Progenitor cell of endocrine pancreas (in vitro differentiated cells): ENCODE measurements at places on chromosomes 5 and 9. TPM values are rescaled to one million over a fixed set of nuclear protein-coding genes. Genes with fewer than 3 reads are reported as not detected.

- peak; percentile 10 for DNase-seq
These were observed 617 bp downstream of the PPP6C start for GRCh38 chr9:125189011-125189360.

DNA sequence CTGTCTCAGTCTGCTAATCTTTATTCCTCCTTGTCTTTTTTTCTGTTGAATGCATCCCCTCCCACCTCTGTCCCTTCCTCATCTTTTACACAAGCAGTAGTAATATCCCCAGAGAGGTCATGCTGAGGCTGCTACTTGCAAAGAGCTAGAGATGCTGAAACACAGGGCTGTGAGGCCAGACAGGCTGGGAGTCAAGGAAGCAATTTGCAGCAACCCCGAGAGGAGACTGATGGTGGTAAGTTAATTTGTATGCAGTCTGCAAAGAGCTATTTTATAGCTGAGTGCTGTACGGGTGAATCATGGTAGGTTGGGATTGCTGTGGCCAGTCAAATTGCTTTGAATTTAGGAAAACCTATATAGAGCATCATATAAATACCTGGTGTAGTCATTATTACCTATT lies 90.2 kb upstream of the SLC24A2 start:
- DNase-seq, result no peak

GRCh38 chr9:36877239-36877638 lies 156.8 kb downstream of the PAX5 start:
- DNase-seq, result no peak

ZNF462 gene
- 102 and 103 TPM in 2 replicates for total RNA-seq

- DNase-seq, result no peak
These were observed 477.6 kb downstream of the TMEM232 start for GRCh38 chr5:110248921-110249320.

DNA sequence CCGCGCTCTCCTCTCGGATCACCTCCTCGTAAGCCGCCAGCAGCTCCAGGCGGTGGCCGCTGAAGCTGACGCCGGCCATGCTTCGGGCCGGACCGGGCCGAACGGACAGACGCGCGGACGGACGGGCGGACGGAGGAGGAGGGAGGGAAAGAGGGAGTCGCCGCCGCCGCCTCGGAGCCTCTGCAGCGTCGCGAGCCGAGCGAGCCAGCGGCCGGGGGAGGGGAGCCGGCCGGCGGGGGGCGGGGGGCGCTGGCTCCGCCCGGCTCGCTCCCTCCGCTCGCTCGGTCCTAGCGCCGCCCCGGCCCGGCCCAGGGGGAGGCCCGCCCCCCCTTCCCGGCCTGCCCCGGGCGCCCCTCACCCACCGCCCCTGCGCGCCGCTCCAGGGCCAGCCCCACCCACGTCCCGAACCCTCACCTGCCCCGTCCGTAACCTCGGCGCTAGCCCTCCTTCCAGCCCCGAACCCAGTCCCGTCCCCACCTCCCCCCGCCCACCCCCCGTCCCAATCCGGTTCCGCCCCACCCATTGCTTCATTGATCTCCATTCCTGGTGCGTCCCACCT lies at the start of gene DBN1:
DBN1 (minus strand) TSS at position 192 of the 559 bp plus-strand sequence; CDS start at position 79, 113 bp downstream.
- peak; percentile 54 for DNase-seq

- DNase-seq, result no peak
These were observed 173.2 kb downstream of the GAS1 start for GRCh38 chr9:86774116-86774515.

SPINK7 gene
- not detected in 2 replicates for total RNA-seq

GRCh38 chr9:109319017-109319625 lies 1.7 kb downstream of the EPB41L4B start:
- no peak for DNase-seq

GOLGA1 gene
- total RNA-seq, result 19.4 and 20.9 TPM in 2 replicates

DNA sequence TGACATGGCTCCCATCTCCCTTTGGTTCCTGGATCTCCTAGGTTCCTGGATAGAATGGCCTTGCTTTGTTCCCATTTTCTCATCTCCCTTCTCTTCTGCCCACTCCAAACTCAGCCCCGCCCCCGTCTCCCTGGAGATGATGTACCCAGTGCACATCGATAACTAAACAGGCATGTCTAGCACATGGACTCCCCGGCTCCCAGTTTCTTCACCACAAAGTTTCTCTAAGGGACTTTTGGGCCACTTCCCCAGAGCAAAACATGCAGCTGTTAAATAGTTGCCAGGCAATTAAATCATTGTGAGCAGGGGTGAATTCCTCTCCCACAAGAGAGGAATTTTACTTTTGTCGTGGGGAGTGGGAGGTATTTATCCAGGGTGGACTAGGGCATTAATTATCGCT lies 259.0 kb downstream of the GADD45G start:
- DNase-seq, result no peak

PHF19 gene
- total RNA-seq, result 27.2 and 28.4 TPM in 2 replicates

GRCh38 chr9:20023210-20023905 lies 234.5 kb upstream of the SLC24A2 start:
- no peak for DNase-seq

UGCG gene
- total RNA-seq, result 26.8 and 27.7 TPM in 2 replicates

CCDC192 gene
- 0.60 TPM in 1 of 2 replicates, not detected in the other for total RNA-seq

DNA sequence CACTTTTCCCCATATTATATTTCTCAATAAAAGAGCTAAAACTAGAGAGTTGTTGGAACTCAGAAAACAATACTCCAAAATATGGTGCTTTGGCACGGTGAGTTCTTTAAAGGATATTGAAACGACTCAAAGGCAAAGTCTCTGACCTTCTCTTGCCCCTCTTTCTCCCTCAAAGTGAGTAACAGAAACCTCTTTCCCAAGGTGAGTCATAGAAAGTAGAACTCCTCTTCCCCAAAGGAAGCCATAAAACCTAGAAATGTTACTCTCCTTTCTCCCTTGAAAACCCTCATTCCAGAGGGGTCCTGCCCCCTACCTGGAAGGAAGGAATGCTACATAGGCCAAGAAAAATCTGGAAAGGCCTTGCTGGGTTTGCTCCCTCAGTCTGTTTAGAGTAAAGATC lies 47.5 kb downstream of the RAPGEF6 start:
- no peak for DNase-seq

- no peak for DNase-seq
These were observed 6.9 kb upstream of the UBAP1 start for GRCh38 chr9:34171753-34172535.

TOMM5 gene
- total RNA-seq, result 100 and 103 TPM in 2 replicates

DNA sequence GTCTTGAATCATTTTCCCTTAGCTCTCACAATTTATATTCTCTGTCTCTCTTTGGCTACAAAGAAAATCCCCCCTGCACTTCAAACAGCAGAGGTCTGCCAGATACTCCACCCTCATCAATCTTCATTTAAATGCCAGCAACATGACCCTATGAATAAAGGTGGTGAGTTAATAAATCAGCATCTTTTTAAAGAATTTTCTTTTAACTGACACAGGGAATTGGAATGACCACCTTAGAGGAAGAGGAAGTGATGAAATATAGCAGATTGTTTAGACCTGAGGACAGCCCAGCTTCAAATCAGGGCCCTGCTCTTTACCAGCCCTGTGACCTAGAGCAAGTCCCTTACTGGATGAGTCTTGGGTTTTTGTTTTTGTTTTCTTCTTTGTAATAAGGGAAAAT lies 223.1 kb upstream of the PAPPA start:
- DNase-seq, result no peak

GRCh38 chr5:109161914-109162683 lies 247.7 kb downstream of the PJA2 start:
- no peak for DNase-seq

AP3S1 gene
- total RNA-seq, result 60.8 and 65.3 TPM in 2 replicates

DNA sequence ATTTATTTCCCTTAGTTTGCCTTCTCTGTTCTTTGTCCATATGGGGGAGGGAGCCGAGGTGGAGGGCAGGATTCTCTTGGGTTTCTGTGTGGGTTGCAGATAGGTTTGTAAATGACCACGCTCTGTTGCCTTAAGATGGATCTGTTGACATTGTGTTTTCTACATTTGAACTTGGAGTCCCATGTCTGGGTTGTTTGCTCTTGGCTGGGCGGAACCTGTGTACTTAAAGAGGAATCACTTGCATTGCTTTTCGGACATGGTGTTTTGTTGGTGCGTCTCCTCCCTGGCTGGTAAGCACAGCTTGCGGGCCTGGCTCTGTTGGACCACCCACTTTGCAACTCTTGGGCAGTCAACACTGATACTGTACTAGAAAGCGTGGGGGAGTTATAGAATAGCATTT lies 45.9 kb downstream of the EHMT1 start:
- DNase-seq, result no peak

BARX1 gene
- total RNA-seq, result 0.74 and 3.3 TPM in 2 replicates

DNA sequence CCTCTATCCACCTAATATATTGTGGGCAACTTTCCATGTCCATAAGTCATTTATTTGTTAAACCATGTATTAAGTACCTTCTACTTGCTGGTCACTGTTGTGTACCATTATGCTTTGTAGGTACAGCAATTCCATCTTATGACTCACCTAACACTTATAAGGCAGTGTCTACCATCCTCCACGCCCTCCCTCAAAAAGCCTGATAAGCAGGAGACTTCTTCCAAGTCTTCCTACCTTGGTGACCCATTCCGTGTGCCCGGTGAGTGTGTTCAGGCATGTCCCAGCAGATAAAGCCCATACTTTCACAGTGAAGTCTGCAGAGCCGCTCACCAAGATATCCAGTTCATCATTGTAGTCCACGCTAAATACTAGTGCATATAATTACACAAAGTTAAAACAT lies 17.4 kb downstream of the FBXW2 start:
- no peak for DNase-seq

DNA sequence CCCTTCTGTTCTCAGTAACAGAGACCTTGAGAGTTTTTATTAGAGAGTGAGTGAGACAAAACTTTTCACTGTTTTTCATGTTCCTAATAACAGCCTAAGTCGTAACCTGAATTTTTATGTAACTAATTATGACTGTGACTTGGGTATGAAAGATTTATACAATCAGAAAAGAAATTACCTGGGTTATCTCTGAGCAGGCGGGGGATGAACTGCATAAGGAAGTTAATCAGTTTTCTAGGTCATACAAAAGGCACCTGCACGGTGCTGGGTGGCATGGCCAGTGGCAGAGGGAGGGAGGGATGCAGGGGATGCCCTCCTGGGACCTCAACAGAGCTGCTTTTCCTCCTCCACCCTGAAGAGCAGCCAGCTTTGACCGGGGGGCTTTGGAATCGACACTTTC lies 219.8 kb downstream of the HSPA4 start:
- no peak for DNase-seq

DNA sequence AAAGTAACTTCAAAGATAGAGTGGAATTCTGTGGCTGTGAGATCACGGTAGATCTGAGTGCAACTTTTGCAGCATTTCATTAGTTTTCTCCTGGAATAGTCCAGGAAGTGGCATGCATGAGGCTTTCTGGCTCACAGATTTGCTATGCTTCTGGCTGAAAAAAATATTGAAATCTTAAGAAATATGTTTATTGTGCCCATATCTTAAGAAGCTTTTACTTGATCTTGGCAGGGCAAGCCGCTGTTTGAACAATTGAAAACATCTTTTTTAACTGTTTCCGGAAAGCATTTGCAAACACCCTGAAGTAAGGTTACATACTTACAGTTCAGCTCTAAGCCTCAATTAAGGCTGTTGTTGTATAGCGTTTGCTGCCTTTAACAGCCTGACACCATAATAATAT lies 135.7 kb upstream of the GDNF start:
- DNase-seq, result no peak

DNA sequence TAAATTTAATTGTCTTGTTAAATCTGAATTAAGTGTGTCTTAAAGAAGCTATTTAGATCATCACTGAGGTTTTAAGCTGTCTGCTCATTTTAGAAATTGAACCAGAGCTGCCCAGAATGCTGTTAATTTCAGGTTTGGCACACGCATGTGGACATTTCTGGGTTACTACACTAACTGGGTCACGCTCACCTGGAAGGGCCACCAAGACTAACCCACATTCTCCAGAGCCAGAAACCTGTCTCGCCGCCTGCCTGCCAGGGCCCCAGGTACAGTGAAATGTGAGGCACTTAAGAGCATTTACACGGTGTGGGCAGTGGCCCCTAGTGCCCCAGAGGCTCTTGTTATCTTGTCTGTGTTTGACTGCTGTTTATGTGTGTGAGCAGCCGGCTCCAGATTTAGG lies 46.6 kb downstream of the ATP10B start:
- no peak for DNase-seq

DNA sequence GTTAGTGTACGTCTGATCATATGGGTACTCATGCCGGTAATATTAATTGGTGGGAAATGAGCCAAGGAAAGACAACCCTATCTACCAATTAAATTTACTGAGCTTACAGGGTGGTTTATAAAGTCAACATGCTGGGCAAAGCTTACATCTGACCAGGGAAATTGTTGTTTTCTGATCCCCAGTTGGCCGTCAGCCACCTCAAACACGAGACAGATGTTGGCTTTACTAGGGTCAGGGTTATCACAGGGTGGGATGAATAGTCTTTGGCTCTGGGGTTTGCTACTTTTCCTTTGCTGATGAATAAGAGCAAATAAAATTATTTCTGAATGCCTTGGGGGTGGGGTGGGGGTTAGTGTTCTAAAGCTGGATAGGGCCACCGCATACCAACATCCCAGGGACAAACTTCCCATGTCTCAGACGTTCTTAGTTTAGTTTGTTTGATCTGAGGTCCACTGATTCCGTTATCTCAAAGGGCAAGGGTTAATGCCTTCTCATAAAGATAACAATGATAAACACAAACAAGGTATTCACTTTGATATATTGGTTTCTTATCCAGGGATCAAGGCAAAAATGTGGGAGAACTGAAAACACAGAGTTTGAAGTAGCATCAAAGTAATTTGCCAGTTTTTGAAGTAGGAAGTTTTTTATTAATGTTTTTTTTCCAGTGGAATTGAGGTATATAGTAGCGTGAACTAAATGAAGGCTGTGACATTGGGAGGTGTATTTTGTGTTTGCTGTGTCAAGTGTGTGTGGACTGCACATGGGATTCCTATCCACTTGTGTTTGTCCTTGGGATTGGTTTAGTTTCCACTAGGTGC lies 109.1 kb upstream of the RPS23 start:
- DNase-seq, result no peak

DNA sequence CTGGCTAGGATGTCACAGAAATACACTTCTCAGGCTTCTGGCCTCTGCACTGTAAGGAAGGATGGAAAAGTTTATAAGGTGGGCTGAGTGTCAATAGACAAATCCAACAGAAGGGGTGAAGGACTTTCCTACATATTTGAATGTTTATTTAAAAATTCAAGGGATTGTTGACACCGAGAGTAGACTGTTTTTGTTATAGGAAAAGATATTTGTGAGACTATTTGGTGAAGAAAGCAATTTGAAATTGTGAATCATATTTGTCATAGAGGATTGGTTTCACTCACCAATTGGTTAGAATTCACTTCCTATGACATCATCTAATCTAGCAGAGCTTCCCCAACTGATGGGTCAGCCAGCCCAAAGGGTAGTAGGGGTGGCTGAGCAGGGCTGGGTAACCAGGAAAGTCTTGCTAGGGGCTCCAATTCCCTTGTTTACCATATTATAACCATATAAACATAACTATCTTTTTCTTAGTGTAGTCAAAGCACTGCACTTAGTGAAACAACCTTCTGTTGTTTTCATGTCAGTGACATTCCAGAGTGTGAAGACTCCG lies 14.9 kb upstream of the MEGF10 start:
- no peak for DNase-seq

SLC6A19 gene
- total RNA-seq, result 2.2 and 2.6 TPM in 2 replicates
